Fibroblast of the conjunctiva (primary cell): ENCODE measurements at places on chromosomes 5 and 9.
A peak's percentile ranks its signal among the peaks of the same experiment; 100 is the strongest.

GRCh38 chr5:171850324-171850947 lies 64.8 kb downstream of the SMIM23 start:
- no peak for DNase-seq

DNA sequence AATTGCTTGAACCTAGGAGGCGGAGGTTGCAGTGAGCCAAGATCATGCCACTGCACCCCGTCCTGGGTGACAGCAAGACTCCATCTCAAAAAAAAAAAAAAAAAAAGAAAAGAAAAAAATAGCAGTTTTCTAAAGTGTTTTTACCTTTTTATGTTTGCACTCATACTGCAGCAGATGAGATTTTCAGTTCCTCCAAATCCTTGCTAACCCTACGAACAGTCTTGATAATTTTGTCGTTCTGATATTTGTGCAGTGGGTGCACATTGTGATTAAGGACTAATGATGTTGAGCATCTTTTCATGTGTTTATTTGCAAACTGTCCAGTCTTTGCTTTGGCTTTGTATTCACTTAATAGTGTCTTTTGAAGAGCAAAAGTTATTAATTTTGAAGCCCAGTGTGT lies 42.9 kb downstream of the ZCCHC7 start:
- DNase-seq = no peak

- peak; percentile 86 for DNase-seq
These were observed 166.3 kb downstream of the DOCK2 start for GRCh38 chr5:169803077-169803981.

DNA sequence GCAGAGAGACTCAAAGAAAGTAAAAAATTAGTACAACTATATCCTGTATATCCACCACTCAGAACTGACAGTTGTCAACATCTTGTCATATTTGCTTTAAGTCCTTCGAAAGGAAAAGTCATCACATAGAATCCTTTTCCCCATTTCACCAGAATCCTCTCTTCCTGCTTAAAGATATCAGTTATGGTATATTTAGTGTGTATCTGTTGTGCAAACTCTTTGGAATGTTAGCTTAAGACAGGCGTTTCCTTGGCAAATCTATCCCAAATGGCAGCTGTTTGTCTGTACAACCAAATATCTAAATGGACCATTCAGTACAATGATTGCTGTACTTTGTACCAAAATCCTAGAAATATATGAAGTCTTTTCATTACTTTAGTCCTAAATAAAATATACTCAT lies 98.5 kb downstream of the ITGA1 start:
- no peak for DNase-seq

DNA sequence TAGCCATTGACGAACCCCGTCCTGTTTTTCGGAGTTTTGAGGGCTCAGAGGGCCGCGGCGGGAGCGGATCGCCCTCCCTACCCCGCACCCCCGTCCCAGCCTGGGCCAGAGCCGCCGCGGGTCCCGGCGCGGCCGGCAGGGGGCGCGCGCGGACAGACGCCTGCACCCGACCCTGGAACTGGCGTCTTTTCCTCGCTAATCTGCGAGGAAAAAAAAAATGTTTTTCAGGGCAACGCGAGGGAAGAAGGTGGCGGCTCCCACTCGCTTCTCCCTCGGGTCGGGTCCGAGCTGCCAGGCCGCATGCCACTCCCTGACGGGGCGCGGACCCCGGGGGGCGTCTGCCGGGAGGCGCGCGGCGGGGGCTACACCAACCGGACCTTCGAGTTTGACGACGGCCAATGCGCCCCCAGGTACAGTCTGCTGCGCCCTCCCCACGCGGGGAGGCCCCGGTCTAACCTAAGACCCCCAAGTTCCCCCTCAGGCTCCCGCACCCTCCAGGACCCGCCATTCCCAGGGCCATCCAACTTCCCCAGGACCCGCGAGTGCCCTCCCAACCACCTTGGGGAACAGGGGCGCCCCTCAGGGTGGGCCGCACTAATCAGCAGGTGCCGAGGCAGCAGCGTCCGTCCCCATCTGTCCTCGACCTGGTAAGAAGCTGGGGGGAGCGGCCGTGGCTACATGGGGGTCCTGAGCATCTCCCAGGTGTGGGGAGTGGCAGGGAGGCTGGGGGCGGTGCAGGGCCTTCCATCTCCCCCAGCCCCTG lies at the start of gene KCNT1:
Gene KCNT1, plus strand, starts transcription at position 227 of the 763 bp plus-strand sequence. Its CDS starts 74 bp downstream, at position 301.
- peak; percentile 2 for DNase-seq

- no peak for DNase-seq
These were observed 42.0 kb downstream of the VLDLR start for GRCh38 chr9:2663461-2664173.

DNA sequence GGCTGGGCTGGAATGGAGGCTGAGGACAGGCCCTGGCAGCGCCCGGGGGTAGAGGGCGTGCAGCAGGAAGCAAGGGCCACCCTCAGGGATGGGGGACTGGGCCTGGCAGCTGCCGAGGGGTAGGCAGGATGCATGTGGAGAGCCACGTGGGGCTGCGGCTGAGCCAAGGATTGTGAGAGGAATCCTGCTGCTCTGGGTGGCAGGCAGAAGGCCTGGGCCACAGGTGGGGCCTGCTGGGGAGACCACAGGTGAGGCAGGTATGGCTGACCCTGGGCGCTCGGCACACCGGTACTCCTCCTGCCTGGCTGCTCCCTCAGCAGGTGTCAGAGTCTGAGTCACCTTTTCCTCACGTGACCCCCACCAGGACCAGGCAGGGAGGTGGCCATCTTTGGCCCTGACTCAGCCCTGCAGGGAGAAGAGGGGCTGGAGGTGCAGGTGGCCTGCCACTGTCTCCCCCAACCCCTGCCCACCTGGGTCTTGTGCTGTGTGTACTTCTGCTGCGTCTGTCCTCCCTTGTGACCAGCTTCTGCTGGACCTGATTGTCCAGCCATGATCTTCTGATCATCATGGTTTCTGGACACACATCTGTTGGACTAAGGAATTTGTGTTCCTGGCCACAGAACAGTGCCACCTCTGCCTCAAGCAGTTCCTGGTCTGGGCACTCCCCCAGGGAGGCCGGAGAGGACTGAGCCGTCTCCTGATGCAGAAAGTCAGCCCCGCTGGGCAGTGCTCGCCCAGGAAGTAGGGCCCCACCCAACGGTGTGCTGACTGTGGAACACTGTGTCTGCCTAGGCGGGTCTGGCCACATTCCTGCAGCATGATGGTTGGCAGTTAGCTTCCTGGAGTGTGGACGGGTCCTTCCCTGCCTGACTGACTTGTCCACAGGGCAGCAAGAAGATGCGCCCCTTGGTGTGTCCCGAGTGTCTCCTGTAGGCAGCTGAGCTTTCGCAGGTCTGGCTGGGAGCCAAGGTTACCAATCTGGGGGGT lies 6.4 kb downstream of the ARRDC1 start:
- peak; percentile 56 for DNase-seq

DNA sequence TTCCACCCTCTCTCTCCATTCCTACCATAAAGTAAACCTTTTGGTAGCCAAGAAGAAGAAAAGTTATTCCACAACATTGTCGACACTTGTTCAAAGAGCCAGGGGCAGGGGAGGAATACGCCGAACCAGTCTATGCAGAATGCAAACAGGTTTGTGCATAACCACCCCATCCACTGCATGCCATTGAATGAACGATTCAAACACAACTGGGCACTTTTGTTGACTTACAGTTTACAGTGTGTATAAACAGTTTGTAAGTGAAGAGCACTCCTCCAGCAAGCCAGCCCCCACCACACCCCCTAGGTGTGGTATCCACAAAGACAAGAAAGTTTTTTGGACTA lies 6.8 kb upstream of the S1PR3 start:
- no peak for DNase-seq

- no peak for DNase-seq
These were observed 489.0 kb downstream of the NTRK2 start for GRCh38 chr9:85158512-85158911.

DNA sequence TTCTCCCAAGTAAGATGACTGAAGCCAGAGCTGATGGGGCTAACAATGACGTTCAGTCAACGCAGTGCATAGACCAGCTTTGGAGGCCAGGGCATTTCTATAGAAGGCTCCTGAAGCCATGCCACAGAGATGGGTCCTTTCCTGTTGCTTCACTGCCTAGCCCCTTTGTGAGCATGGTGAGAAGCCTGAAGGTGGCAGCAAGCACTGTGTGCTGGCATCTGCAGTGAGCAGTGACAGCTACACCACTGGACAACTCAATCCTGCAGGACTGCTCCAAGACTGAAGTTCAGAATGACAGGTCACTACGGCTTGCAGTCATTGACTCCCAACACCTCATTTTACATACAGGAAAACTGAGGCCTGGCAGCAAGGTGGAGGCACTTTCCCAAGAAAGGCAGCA lies 229.0 kb downstream of the TSSK1B start:
- DNase-seq = no peak

DNA sequence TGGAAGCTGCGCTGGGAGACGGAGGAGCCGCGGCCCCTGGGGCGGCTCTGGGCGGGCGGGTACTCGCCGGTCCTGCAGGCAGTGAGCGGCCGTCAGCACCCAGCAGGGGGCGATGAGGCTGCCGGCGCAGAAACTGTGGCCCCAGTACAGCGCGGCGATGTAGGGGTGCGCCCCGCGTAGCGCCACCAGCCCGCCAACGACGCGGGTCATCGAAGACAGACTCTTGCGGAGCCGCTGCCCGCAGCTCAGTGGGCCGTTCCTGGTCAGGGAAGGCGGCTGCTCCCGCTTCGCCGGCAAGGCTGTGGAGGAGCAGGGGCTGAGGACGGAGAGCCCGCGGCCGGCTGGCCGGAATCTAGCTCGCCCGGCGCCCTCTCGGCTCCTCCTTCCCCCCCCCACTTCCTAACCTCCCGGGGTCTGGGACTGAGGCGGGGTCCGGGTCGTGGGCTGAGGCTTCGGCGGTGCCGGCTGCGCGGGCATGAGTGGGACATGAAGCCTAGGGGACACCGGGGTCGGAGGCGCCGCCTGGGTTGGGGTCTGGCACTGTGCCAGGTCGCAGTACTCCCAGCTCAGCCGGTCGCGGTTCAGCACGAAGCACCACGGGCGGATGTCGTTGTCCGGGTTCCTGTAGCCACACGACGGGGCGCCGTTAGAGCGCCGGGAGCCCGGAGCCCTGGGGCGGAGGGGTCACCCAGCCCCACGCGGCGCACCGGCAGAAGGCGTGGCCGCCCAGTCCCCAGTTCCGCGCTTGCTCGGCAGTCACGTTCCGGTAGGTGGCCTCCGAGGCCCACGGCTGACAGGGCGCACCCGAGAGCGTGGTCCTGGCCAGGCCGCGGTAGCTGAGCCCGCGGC lies 3.6 kb upstream of the PFN3 start:
- peak; percentile 56 for DNase-seq

- no peak for DNase-seq
These were observed 77.6 kb downstream of the MAPKAP1 start for GRCh38 chr9:125629446-125629845.

GRCh38 chr5:139796061-139796806 lies 626 bp downstream of the PSD2 start:
- DNase-seq = no peak

DNA sequence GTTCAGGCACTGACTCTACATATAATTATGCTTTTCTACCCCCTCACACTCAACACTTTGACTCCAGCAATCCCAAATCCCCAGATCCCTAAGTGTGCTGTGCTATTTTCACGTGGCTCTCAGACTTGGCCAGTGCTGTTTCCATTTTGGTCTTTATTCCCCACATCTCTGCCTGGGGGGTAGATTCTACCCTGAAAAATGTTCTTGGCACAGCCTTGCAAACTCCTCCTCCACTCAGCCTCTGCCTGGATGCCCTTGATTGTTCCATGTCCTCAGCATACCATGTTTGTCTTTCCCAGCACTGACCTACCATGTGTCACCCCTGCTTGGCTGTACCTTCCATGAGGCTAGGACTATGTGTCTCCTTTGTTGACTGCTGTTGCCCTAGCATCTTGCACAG lies 43.0 kb downstream of the FXN start:
- DNase-seq = peak; percentile 88

- no peak for DNase-seq
These were observed 248.3 kb downstream of the GADD45G start for GRCh38 chr9:89853161-89853560.

DNA sequence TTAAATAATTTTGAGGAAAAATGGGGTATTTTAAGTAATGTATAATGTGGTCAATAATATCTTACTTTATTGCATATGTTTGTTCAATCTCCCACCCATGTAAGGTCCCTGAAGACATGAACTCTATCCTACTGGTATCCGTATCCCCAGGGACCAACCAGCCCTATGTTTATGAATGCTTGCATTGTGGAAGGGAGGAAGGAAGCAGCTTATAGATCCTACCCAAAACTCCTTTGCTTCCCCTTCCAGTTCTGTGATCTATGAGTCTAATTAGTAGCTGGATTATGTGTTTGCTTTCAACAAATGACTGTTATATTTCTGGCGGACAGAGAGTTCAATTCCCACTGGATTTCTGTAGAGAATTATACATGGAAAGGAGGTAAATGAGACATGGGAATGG lies 45.6 kb downstream of the CNTRL start:
- DNase-seq = no peak

- no peak for DNase-seq
These were observed 47.8 kb upstream of the IL17B start for GRCh38 chr5:149426931-149427330.

- DNase-seq = no peak
These were observed 36.8 kb upstream of the TEX48 start for GRCh38 chr9:114718801-114719221.

GRCh38 chr5:83721953-83722901 lies 1.6 kb upstream of the HAPLN1 start:
- DNase-seq = peak; percentile 28

DNA sequence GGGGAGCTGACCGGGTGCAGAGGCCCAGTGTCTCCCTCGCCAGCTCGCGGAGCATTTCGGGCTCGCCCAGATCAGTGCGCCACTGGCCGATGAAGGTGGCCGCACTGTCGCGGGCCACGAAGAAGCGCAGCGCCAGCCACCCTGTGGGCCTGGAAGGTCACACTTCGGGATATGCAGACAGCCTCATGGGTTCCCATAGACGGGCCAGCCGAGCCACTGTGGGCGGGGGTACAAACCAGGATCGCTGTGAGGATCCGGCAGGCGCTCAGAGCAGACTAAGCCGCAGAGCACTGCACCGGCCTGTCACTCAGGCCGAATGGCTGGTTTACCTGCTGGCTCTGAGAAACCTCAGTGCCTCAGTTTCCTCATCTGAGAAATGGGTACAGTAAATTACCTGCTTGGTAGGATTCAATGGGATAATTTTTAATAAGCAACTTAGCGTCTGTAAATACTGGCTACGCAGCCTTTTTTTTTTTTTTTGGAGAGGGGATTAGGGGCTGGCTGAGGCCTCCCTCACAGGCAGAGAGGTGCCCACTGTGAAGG lies 64.0 kb upstream of the IGFBPL1 start:
- DNase-seq = no peak

GRCh38 chr5:68428231-68428811 lies 212.8 kb downstream of the PIK3R1 start:
- no peak for DNase-seq

- peak; percentile 1 for DNase-seq
These were observed 499.3 kb upstream of the ADAMTS16 start for GRCh38 chr5:4640795-4641194.

DNA sequence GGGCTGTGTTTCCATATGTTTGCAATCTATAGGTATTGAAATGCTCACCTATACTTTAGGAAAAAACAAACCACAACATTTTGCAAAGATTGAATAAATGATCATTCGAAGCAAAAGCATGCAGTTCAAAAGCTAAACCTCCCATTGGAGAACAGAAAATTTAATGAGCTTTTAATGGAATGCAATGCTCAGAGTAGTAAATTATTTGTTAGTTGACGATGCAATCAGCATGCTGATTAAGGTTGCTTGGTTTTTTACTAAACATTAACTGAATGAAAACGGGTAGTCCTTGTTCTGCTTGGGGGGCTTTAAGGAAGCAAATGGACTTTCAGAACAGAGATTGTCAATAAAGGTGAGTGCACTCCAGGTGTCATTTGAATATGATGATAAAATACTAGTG lies 123.3 kb upstream of the TMEM161B start:
- DNase-seq = no peak
